Tracheal epithelial cell (primary cell): ENCODE measurements at places on chromosomes 7 and 10. TPM values are rescaled to one million over a fixed set of nuclear protein-coding genes. Genes with fewer than 3 reads are reported as not detected.

The JAKMIP3 gene
- total RNA-seq: not detected in 2 replicates

The FZD1 gene
- total RNA-seq: 3.6 and 4.1 TPM in 2 replicates

The TRIL gene
- total RNA-seq: not detected in 2 replicates

The EIF4EBP2 gene
- 13.5 and 21.3 TPM in 2 replicates for total RNA-seq

The ZNF518A gene
- total RNA-seq: 12.8 and 19.2 TPM in 2 replicates

The SFMBT2 gene
- total RNA-seq: under 0.01 TPM in 2 replicates

The OPN1SW gene
- total RNA-seq: not detected in 2 replicates

The OR2A12 gene
- under 0.01 TPM in 1 of 2 replicates, not detected in the other for total RNA-seq

The SPDYE9 gene
- not detected in 2 replicates for total RNA-seq

The UNCX gene
- not detected in 2 replicates for total RNA-seq

The ZNF239 gene
- 1.2 and 1.9 TPM in 2 replicates for total RNA-seq

The OR2A14 gene
- total RNA-seq: under 0.01 TPM in 1 of 2 replicates, not detected in the other

The RAPGEF5 gene
- total RNA-seq: 7.5 and 19.8 TPM in 2 replicates

The ZNF33B gene
- total RNA-seq: 18.1 and 36.7 TPM in 2 replicates

The RRP12 gene
- total RNA-seq: 32.6 and 40.0 TPM in 2 replicates

The RASSF4 gene
- under 0.01 and 28.4 TPM in 2 replicates for total RNA-seq

The SLC39A12 gene
- total RNA-seq: not detected in 2 replicates

The EBF3 gene
- not detected in 2 replicates for total RNA-seq

The UPK3B gene
- total RNA-seq: 0.72 and 1.7 TPM in 2 replicates

The PON3 gene
- total RNA-seq: 0.96 and 3.6 TPM in 2 replicates

The SHOC2 gene
- total RNA-seq: 35.7 and 36.0 TPM in 2 replicates

The MALRD1 gene
- not detected in 2 replicates for total RNA-seq

The ADGRA1 gene
- total RNA-seq: not detected in 2 replicates

The ANKRD2 gene
- total RNA-seq: 1.3 and 9.9 TPM in 2 replicates

The KNDC1 gene
- under 0.01 and 0.21 TPM in 2 replicates for total RNA-seq

The TYSND1 gene
- total RNA-seq: 27.2 and 67.4 TPM in 2 replicates

The NYAP1 gene
- 0.85 and 1.4 TPM in 2 replicates for total RNA-seq

The CLCN1 gene
- under 0.01 TPM in 1 of 2 replicates, not detected in the other for total RNA-seq

The POLR1F gene
- 19.5 and 21.7 TPM in 2 replicates for total RNA-seq

The ZNF727 gene
- total RNA-seq: under 0.01 and 0.21 TPM in 2 replicates

The LAMB1 gene
- 60.5 and 146 TPM in 2 replicates for total RNA-seq

The GPR26 gene
- total RNA-seq: not detected in 2 replicates

The CRHR2 gene
- not detected in 2 replicates for total RNA-seq

The CHN2 gene
- not detected in 2 replicates for total RNA-seq

The PMPCB gene
- 42.9 and 48.8 TPM in 2 replicates for total RNA-seq

The PROSER2 gene
- total RNA-seq: 27.5 and 39.5 TPM in 2 replicates

The C10orf53 gene
- total RNA-seq: not detected in 2 replicates

The FGFBP3 gene
- total RNA-seq: 0.24 TPM in 1 of 2 replicates, not detected in the other

The EPO gene
- total RNA-seq: not detected in 2 replicates

The NME8 gene
- total RNA-seq: not detected in 2 replicates

The FKBP6 gene
- not detected in 2 replicates for total RNA-seq

The GARIN1A gene
- 0.24 TPM in 1 of 2 replicates, not detected in the other for total RNA-seq

The NEUROD6 gene
- total RNA-seq: not detected in 2 replicates

The NEBL gene
- 9.2 and 19.8 TPM in 2 replicates for total RNA-seq

The DKK1 gene
- 11.9 and 13.5 TPM in 2 replicates for total RNA-seq

The ASZ1 gene
- total RNA-seq: not detected in 2 replicates

The TSPAN12 gene
- 1.5 and 7.0 TPM in 2 replicates for total RNA-seq
